Ecto neural progenitor cell (in vitro differentiated cells): ENCODE measurements at places on chromosomes 6 and 20.

DNA sequence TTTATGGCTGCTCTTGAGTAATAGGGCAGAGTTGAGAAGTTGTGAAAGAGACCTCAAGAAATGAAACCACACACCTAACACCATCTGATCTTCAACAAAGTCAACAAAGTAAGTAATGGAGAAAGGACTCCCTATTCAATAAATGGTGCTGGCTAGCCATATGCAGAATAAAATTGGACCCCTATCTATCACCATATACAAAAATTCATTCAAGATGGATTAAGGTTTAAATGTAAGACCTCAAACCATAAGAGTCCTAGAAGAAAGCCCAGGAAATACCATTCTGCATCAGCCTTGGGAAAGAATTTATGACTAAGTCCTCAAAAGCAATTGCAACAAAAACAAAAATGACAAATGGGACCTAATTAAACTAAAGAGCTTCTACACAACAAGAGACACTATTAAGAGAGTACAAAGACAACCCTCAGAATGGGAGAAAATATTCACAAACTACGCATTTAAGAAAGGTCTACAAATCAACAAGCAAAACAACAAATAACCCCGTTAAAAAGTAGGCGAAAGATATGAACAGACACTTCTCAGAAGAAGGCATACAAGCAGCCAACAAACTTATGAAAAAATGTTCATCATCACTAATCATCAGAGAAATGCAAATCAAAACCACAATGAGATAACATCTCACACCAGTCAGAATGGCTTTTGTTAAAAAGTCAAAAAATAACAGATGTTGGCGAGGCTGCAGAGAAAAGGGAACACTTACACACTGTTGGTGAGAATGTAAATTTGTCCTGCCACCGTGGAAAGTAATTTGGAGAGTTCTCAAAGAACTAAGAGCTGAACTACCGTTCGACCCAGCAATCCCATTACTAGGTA is 4.0 kb downstream of the MAP3K5 start:
- no peak for DNase-seq

GRCh38 chr6:140071601-140072062 is 697.2 kb upstream of the CITED2 start:
- no peak for DNase-seq

- no peak for DNase-seq
Observed at GRCh38 chr6:170444056-170444591, 109.0 kb downstream of the PSMB1 start.

DNA sequence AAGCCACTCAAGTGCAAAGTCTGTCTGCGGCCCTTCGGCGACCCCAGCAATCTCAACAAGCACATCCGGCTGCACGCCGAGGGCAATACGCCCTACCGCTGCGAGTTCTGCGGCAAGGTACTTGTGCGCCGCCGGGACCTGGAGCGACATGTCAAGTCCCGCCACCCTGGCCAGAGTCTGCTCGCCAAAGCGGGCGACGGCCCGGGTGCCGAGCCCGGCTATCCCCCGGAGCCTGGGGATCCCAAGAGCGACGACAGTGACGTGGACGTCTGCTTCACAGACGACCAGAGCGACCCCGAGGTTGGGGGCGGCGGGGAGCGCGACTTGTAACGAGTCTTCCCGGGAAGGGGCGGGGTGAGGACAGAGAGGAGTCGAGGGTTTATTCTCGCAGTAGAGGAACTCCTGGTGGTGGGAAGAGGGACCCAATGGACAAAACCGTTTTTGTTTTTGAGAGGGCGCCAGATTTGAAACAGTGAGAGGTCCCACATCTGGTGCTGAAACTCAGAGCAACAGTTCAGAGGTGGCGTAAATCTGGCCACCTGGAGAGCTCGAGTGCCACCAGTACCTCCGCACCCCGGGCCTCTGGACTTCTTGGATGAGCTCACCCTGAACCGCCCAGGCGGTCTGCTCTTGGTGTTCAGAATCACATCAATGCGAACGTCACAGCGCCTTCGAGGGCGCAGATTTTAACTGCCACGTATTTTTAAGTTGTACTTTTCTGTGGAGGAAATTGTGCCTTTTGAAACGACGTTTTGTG is 8.0 kb downstream of the PRDM13 start:
- peak; percentile 75 for DNase-seq

DNA sequence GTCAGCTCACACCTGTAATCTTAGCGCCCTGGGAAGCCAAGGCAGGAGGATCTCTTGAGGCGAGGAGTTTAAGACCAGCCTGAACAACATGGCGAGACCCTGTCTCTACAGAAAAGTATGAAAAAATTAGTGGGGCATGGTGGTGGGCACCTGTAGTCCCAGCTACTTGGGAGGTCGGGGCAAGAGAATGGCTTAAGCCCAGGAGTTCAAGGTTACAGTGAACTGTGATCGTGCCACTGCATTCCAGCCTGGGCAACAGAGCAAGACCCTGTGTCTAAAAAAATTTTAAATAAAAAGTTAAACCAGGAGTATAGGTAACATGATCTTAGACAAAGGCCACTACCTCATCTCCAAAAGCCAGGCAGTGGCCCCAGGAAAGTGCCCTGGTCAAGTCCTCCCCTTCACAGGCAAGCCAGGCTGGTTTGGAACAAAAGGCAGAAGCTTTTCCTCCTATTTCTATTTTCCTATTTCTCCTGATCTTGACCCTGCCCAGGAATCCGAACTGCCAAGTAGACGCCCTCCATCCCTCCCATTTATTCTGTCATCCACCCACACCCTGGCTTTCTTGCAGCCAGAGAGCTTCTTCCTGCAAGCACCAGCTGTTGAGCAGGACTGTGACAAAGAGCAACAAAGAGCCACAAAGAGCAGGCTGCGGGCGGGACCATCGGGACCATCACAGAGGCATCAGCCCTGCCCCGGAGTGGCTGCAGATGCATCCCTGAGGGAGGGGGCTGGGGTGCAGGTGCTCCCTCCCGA is 149.9 kb upstream of the AFDN start:
- no peak for DNase-seq

DNA sequence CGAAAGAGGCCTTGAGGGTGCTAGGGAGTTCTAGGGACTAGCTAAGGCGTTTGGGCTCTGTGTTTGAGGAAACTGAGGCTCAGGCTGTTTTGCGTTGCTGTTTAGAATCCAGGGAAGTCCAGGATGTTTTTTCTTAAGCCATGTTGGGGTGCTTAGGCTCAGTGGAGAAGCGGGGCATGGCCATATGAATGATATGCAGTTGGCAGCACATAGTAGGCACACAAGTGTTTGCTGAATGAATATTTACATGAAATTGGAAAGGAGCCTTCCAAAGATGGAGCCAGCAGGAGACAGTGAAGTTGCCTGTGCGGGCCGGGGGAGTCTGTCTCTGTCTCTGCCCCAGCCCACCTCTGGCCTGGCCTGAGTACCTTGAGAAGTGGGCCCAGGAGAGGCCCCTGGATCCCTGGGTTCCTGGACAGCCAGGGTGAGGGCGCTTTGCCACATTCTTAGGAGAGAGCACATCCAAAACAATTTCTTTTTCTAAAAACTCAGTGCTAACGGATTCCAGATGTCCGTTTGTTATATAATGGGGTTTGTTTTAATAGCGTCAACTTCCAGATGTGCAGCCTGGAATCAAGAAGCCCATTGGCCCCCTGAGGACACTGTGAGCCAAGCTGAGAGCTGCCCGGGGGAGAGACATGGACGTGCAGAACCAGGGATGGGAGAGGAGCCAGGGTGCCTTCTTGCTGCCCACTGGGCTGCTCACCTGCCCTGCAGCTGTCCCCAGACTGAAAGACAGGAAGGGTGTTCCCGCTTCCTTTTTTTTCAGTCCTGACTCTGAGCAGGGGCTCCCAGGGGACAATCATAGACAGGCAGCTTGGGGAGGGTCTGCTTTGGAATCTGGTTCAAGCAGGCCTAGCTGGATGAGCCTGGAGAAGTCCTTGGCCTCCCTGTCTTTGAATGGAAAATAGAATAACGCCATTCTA is 20.1 kb upstream of the EMILIN3 start:
- DNase-seq = no peak

- no peak for DNase-seq
Observed at GRCh38 chr6:154757352-154758050, 24.3 kb downstream of the SCAF8 start.

- peak; percentile 76 for DNase-seq
Observed at GRCh38 chr20:3818155-3819151, 1.9 kb upstream of the AP5S1 start.

- no peak for DNase-seq
Observed at GRCh38 chr6:119096721-119097565, 18.5 kb upstream of the FAM184A start.
